ENCODE measurements at places on chromosomes 4 and X.

GRCh38 chr4:6236816-6237390 is 32.7 kb upstream of the WFS1 start:
- no peak for DNase-seq

DNA sequence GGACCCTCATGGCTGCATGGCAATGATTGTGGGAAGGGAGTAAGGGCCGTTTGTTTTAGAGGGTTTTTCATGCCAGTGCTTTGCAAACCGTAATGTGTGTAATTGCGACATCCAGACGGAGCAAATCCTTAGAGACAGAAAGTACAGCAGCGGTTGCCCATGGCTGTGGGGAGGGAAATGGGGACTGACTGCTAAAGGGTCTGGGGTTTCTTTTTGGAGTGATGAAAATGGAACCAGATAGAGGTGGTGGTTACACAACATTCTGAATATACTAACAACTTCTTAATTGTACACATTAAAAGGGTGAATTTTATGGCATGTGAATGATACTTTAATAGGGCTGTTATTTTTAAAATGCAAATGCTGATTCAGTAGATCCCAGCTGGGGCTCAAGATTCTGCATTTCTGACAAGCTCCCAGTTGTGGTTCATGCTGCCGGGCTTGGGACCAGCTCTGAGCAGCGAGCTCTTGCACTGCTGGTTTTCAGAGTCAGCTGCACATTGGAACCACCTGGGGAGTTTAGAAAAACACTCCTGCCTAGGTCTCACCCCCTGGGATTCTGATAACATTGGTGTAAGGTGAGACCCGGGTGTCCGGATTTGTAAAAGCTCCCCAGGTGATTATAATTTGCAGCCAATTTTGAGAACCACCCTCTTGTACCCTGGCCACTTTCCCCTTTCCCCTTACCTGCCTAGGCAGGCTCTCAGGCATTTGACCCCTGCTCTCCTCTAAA is 47.7 kb downstream of the PRPS1 start:
- DNase-seq = no peak

DNA sequence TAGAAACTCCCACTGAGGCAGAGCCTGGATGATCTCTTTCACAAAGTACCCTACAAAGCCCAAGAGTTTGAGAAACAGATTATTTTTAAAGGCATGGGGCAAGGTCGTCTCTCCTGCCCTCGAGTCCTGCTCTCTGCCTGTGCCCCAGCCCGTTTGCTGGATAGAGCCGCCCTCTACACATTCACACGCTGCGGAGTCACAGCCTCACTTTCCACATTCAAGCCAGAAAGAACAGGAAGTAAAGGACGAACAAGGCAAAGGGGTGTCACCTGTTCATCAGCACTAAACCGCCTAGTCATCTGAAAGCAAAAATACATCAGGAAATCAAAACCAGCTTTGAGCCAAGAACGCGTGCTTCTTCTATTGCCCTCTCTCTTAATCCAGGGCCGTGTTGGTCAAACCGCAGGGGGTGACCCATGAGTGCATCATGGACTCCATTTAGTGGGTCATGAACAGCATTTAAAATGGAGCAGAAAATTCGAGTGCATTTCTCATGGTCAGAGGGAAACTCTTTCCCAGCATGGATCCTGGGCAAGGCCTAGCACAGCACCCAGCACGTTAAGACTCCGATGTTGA is 83.4 kb downstream of the PHKA2 start:
- DNase-seq = no peak

- no peak for DNase-seq
Observed at GRCh38 chr4:17809667-17810066, 890 bp downstream of the DCAF16 start.

DNA sequence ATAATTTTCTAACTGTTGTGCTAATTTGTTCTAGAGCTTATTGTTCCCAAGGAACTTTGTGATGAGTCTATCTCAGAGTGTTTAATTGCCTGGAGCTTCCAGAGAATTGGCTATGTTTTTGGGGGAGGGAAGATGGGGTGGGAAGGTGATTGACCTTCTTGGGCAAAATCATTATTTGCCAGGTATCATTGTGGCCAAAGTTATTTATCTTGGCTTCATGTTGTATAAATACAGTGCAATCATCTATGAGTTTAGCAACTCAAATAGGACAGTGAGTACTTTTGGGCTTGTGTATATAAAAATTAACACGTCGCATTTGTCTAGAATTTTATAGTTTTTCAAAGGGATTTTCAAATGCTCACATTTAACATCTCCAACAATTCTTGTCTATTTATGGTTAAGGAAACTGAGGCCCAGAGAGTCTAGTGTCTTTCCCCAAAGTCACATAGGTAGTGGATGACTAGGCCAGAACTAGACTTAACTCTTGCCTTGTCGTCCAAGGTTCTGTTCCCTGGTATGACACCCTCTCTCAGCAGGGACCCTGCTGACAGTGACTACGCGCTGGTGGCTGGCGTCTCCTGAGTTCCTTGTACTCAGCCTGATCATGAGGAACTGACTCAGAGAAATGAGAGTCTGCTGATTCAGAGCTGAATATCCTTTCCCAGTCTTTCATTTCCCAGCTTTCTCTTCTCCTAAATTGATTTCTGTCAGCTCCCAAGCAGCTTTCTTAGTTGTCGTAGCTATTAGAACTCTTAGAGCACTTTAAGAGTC is 27.7 kb downstream of the FNIP2 start:
- no peak for DNase-seq

GRCh38 chr4:53656421-53656981 is 65.2 kb upstream of the LNX1 start:
- DNase-seq = peak; percentile 50

DNA sequence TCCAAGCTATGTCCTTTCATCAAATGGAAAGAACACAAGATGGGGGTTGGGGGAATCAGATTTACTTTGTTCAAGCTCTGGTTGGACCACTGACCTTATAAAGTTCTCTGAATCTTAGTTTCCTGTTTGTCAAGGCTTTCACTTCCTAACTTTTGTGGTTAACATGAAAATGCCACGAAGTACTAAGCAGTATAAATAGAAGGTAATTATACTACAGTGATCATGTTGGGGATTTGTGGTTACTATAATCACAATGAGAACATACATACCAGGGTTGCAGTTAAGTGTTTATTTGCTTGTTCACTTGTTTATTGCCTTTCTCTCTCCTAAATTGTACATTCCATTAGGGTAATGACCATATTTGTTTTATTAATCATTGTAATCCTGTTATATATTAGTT is 53.2 kb downstream of the SPRY1 start:
- DNase-seq = peak; percentile 5

DNA sequence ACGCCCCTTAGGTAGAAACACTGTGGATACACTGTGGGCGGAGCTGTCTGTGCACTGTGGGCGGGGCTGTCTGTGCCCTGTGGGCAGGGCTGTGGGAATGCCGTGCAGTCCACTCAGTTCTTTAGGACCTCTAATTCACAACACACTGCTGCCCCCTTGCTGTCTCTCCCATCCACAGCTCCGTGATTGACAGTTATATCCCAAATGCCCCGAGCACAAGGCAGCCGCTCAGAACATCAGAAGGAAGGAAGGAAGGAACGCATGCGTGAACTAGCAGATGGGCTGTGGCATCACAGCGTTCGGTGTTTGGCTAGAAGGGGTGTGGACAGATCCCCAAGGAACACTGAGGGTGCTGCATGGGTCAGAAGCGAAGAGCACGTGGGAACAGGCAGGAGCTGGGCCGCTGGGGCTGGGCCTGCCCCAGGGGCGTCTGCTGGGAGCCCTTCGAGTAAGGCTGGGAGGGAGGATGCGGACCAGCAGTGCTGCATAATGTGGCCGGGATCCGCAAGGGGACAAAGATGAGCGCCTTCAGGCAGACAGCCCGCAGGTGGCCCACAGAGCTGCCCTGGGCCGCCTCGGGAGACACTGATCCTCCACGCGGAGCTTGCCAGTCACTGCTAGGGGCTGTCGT is 29.8 kb downstream of the ACOX3 start:
- no peak for DNase-seq

DNA sequence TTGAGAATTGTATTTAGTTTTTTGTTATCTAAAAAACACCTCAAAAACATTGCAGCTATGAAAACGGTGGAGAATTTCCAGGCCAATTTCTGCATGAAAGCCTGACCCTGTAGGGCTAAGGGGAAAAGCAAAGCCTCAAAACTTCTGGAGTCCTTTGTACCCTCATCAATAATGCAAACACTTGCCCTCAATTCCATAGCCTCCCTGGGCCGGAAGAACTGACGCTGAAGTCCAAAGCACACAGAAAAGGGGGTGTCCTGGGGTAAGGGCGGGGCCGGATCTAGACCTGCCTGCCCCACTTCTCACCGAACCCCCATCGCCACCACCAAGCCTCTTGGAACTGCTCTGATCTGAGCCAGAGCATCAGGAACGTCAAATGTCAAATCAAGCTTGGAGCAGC is 173.9 kb upstream of the S100G start:
- DNase-seq = no peak

DNA sequence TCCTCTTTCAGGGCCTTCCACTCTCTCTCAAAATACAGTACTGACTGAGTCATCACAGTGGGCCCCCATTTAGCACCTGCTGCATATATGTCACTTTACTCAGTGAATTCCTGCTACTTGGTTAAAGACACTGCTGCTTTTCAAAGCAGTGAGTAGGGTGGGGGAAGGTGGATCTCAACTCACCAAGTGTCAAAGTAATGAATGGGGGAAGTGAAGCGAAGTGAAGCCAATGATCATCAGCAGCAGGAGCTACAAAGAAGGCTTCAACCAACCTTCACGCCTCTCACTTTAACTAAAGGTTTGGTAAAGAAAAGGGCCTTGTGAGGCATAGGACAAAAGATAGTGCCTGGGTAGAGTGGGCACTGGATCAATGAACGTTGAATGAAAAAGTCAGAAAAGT is 424.1 kb downstream of the SMARCA1 start:
- DNase-seq = no peak

DNA sequence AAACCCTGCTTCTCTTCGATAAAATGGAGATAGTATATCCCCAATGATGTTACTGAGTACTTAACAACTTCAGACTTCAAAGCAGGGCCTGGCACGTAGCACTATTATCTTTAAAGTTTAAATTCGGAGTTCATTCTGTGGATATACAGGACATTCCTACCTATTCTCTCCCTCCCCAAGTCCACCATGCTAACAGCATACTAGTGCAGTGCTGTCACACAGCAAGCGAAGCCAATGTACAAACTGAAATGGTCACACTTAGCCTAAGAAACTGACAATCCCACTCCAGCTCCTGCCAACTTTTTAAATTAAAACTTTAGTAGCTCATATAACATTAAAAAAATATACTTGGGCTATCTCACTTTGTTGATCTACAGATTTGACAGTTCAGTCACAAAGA is 1.2 kb upstream of the DNAJB14 start:
- DNase-seq = no peak

GRCh38 chr4:41692717-41693345 is 55.7 kb downstream of the PHOX2B start:
- DNase-seq = peak; percentile 2

GRCh38 chr4:83413676-83414075 is 41.9 kb downstream of the HELQ start:
- no peak for DNase-seq

- no peak for DNase-seq
Observed at GRCh38 chrX:42710452-42710851, 67.5 kb downstream of the PPP1R2C start.

DNA sequence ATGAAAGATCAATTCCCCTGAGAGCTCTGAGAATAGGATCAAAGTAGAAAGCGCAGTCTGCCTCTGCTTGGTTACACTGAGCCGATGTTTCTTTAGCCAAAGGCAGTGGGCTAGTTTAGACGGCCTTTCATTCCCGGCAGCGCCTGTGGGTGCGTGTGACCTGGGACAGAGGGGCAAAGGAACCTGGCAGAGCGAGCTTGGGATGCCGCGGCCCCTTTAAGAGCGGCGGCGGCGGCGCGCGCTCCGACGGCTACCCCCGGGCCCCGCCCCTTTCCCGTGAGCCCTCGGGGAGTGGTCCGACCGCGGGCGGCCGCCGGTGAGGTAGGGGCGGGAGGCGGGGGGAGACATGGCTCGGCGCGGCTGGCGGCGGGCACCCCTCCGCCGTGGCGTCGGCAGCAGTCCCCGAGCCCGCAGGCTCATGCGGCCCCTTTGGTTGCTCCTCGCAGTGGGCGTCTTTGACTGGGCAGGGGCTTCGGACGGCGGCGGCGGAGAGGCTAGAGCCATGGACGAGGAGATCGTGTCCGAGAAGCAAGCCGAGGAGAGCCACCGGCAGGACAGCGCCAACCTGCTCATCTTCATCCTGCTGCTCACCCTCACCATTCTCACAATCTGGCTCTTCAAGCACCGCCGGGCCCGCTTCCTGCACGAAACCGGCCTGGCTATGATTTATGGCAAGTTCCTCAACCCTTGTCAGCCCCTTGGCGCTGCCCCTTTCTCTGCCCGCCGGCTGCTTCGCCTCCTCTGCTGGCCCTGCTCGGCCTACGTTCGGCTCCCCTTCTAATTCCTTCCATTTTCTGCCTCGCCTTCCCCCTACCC is at the start of gene SLC9A6:
Gene SLC9A6, plus strand, starts transcription at position 279 of the 816 bp plus-strand sequence. Its CDS starts 224 bp downstream, at position 503.
- no peak for DNase-seq

GRCh38 chr4:82268826-82269193 is 105.0 kb downstream of the HNRNPD start:
- DNase-seq = no peak

GRCh38 chr4:183096276-183096965 is 2.6 kb upstream of the WWC2 start:
- no peak for DNase-seq

DNA sequence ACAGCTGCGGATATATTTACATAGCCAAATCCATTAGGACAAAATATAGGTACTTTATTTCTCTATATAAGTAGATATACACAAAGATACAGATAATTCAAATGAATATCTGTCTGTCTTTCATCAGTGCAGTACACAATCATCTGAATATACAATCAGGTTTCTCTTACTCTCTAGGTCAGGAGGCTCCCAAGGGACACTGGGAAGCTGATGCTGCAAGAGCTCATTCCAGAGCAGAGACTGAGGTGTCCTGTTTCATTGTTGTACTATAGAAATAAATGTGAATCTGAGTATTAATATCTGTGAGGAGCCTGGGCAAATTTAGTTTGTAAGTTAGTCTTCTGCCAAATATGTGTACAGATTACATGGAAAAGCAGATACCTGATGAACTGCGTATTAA is 4.2 kb downstream of the TLL1 start:
- DNase-seq = no peak

GRCh38 chrX:21700967-21701366 is 42.8 kb upstream of the KLHL34 start:
- DNase-seq = no peak

- no peak for DNase-seq
Observed at GRCh38 chr4:3721627-3722026, 44.6 kb upstream of the ADRA2C start.

- DNase-seq = no peak
Observed at GRCh38 chrX:95330292-95330691, 1354.3 kb upstream of the DIAPH2 start.
